ENCODE measurements at places on chromosomes 5 and 9.

DNA sequence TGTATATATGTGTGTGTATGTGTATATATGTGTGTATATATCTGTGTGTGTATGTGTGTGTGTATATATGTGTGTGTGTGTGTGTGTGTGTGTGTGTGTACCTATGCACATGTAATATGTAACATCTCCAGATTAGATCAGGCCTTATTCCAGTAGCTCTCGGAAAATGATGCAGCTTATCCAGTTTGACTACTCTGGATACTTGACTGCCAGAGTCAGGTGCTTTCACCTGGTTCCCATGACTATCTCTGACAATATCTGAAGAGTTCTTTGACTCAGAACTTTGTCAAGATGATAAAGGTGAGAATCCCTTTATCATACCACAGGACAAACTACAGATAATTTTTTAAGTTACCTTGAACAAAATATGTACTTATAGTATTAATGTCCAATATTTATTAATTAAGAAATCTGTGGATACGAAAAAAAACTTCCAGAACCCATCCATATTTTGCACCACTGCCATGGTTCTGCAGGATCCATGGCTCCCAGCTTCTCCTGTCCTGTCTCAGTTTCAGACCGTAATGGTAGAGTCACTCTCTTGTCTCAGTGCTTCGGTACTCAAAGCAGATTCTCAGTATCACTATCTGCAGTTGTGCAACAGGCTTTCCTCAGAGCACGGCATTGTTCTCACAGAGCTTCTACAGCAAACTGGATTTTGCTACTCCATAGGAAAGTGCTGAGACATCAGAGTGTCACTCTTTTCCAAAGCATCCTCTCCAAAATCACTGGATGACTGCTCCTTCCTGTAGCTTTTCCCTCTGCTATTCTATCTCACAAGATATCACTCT is 164.4 kb upstream of the SLC12A2 start:
- DNase-seq, result no peak

DNA sequence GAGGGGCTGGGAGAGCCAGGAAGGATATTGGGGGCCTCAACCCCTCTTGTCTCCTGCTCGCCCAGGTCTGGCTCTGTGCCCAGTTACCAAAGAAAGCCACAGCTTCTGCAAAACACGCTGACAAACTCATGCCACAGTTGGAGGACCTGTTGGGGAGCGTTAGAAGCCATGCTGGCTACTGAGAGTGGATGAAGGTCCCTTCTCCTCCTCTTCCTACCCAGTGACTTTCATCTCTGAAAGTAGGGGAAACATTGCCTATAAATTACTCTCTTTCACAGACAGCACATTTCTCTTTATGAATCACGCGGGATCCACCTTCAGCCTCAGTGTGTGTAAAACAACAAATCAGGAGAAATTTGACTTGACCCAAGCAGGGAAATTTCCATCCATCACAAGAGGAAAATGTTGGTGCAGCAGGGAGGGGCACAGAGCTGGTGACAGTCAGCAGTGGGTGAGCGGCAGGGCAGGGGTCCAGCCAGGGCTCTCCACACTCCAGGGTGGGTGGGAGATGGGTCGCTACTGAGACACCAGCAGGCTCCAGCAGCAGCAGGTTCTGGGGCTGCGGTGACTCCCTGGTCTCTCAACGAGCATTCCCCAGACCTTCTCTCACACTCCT is 181.9 kb downstream of the FGF18 start:
- DNase-seq, result no peak

GRCh38 chr5:176535664-176536131 is 1.5 kb downstream of the RNF44 start:
- DNase-seq, result no peak

GRCh38 chr5:151896031-151896691 is 28.5 kb downstream of the GLRA1 start:
- DNase-seq, result no peak

- no peak for DNase-seq
Measured at GRCh38 chr5:162801235-162801634, 636.2 kb upstream of the CCNG1 start.

DNA sequence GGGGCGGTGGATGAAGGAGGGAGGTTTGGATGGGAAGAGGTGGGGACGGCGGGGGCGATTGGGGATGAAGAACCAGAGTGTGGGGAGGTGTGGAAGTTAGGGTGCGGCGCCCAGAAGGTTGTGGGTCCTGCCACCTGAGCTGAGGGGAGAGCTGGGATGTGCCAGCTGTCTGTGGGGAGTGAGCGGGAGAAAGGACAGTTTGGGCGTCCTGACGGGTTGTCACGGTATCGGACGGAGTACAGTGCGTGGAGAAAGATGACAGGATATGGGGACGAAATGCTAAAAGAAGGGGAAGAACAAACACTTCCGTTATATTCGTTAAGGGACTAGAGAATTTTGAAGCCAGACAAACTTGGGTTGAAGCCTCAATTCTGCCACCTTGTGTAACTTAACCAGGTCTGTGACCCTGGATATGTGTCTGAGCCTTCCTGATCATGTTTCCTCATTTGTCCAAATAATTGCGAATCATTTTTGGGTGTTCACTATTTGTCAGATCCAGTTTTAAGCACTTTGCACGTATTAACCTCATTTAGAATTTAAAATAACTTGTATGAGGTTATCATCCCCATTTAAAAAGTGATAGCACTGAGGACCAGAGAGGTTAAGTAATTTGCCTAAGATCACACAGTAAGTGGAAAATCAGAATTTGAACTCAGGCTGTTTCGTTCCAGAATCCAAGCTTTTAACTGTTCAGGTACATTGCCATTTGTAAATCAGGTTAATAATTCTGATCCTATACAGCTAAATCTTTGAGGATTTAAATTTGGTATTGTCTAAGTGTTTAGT is 689 bp downstream of the CNTRL start:
- no peak for DNase-seq

GRCh38 chr5:63655043-63655442 is 307.2 kb downstream of the HTR1A start:
- DNase-seq, result no peak

DNA sequence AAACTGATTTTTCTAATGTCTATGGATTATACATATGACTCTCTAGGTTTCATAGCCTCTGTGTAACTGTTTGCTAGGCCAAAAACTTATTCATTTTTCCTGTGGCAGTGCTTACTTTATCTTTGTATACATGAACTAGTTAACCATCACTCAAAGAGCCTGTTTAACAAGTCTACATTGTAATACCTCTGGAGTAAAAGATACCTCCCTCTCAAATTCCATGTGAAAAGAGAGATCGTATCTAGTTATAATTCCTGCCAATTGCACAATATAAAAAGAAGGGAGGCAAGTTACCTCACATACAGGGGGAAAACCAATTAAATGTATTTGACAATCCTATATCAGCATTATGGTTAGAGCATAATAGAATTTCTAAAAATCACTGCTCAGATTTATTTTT is 271.9 kb upstream of the ST8SIA4 start:
- no peak for DNase-seq

GRCh38 chr5:118946138-118946800 is 42.1 kb downstream of the DTWD2 start:
- DNase-seq, result no peak

GRCh38 chr9:127213859-127214258 is 50.7 kb upstream of the GARNL3 start:
- DNase-seq, result no peak

- DNase-seq, result no peak
Measured at GRCh38 chr9:118059484-118060278, 355.5 kb downstream of the TLR4 start.

GRCh38 chr5:97338729-97339128 is 155.7 kb upstream of the RIOK2 start:
- no peak for DNase-seq
